NCI-H1105 (cell line): ENCODE measurements at places on chromosomes 7 and 10.

GRCh38 chr10:89879121-89879520 is 177.7 kb downstream of the KIF20B start:
- DNase-seq, result no peak

- DNase-seq, result no peak
These were observed 358.7 kb downstream of the ELMO1 start for GRCh38 chr7:37089972-37090371.

GRCh38 chr7:55128693-55129394 is 110.0 kb downstream of the EGFR start:
- no peak for DNase-seq

GRCh38 chr10:62189131-62189530 is 79.5 kb downstream of the RTKN2 start:
- no peak for DNase-seq

GRCh38 chr7:140667476-140667875 is 5.3 kb upstream of the ADCK2 start:
- no peak for DNase-seq

GRCh38 chr7:141460781-141461715 is 90.2 kb upstream of the AGK start:
- peak; percentile 76 for DNase-seq
